ENCODE measurements at places on chromosomes 1 and 21.

DNA sequence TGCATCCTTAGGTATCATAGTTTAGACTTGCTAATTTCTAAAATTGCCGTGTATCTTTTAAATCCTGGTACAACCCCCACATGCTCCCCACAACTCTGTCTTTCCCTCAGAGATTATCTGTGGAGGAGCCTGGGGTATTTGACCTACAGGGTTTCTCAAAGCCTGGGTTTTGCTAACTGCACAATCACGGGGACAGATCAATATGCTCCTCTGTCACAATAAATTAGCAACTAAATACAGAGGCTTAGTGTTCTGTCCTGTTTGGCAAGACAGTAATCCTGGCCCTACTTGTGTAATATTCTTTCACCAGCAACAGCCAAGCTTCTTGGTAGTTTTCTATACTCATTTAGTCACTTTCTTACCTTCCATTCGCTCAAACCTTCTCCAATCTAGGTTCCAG lies 8.5 kb downstream of the ECHDC2 start:
- DNase-seq = no peak

GRCh38 chr1:39110325-39110851 lies 84.2 kb downstream of the NDUFS5 start:
- peak; percentile 62 for DNase-seq

- DNase-seq = no peak
Measured at GRCh38 chr1:205926636-205927035, 16.6 kb downstream of the SLC26A9 start.

GRCh38 chr1:16405441-16405840 lies 31.8 kb downstream of the SPATA21 start:
- no peak for DNase-seq

DNA sequence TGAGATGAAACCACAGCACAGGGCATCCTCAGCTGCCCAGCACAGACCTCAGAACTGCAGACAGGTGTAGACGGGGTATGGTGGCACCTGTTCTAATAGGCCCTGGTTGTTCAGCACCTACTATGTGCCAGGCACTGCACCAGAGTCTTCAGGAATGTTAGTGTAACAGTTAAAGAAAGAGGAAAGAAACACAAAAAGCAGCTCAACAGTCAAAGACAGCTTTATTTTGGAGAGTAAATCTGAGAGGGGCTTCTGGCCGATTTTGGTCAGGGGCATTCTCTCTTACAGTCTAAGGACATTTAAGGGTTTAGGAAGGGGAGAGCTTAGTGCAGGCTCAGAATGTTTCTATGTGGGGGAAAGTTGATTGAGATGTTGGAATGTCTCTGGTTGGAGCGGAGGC lies 45.2 kb upstream of the ACTL8 start:
- no peak for DNase-seq

DNA sequence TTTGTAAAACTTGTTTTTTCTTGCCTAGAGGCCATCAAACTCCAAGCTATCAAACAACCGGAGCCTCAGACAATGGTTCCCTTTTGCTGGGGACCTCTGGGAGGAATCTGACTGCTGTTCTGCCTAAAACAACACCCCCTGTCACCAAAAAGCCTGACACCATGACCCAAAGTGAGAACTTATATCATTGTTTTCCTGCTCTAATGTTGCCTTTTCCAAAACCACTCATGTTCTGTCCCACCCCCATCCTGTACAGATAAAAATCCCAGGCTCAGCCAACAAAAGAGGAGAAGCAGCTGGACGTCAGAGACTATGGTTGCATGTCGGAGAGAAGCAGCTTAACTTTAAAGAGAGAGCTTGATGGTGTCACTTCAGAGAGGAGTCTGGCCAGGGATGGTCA lies 327.2 kb upstream of the CXADR start:
- DNase-seq = no peak

GRCh38 chr1:154698320-154699096 lies 90.5 kb upstream of the ADAR start:
- no peak for DNase-seq

DNA sequence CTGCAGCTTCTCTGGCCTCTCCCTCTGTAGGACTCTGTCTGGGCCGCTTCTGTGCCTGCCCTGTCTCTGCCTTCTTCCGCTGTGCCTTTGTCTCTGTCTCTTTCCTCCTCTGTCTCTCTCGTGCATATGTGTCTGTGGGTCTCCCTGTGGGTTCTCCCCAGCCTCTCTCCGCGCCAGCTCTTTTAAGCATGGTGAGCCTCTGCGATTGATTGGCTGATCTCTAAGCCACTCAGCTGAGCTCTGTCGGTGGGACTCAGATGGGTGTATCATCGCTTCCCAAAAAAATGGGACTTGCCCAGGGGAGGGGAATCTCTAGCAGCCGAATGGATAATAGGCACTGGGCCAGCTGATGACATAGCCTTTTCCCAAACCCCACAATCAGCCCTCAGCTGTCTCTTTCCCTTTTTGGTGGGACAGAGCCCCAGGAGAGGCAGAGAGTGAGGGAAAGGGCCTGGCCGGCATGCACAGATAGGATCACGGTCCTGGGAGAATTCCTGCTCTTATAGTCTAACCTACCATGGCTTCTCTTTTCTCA lies at the start of gene ADAMTS4:
Gene ADAMTS4 (minus strand): TSS at position 158 of the 535 bp plus-strand sequence. CDS start 427 bp downstream, outside the sequence.
- peak; percentile 83 for DNase-seq

Data from adipocyte (in vitro differentiated cells).